ENCODE measurements at places on chromosomes 6 and 20. TPM values are rescaled to one million over a fixed set of nuclear protein-coding genes. Genes with fewer than 3 reads are reported as not detected.
A peak's percentile ranks its signal among the peaks of the same experiment; 100 is the strongest.

GRCh38 chr20:2713285-2713684 is 20.7 kb downstream of the EBF4 start:
- no peak for DNase-seq

POU5F1 gene
- total RNA-seq = 1.0 TPM

DNA sequence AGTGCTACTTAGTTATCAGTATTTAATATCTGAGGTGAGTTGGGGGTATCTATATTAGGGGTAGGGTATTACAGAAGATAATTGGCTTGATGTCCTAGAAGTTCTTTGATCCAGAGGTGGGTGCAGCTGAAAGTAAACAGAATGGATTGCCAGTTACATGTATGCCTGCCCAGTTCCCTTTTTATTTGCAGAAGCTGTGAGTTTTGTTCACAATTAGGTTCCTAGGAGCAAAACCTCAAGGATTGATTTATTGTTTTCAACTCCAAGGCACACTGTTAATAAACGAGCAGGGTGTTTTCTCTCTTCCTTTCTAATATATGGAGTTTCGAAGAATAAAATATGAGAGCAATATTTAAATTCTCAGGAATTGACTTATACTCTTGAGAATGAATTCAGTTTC is 129.0 kb downstream of the SULF2 start:
- DNase-seq = no peak

SS18L1 gene
- total RNA-seq = 8.0 TPM

BPIFA1 gene
- total RNA-seq = not detected

DNA sequence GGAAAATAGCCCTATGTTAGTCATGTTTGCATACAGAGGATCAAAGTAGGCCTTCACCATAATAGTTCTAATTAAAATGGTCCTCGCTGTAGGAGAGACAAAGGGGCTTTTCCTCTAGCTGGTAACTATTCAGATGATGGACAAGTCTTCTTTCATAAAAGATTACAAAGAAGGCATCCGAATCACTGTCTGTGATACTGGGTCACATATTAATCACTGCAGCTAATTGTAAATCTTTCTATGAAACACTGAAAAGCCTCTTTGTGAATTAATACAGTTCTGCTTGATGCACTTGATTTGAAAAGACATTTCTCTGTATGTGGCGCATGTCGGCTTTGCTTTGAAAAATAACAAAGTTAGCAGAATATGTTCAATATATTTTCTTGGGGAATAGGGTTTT is 520.8 kb downstream of the KIF16B start:
- DNase-seq = no peak

- no peak for DNase-seq
Measured at GRCh38 chr20:50805349-50805684, 10.5 kb downstream of the BCAS4 start.

MYB gene
- total RNA-seq = 0.24 TPM

TCP11 gene
- total RNA-seq = not detected

RBPJL gene
- not detected for total RNA-seq

- peak; percentile 81 for DNase-seq
Measured at GRCh38 chr20:19692685-19693119, 65.4 kb upstream of the RIN2 start.

DNA sequence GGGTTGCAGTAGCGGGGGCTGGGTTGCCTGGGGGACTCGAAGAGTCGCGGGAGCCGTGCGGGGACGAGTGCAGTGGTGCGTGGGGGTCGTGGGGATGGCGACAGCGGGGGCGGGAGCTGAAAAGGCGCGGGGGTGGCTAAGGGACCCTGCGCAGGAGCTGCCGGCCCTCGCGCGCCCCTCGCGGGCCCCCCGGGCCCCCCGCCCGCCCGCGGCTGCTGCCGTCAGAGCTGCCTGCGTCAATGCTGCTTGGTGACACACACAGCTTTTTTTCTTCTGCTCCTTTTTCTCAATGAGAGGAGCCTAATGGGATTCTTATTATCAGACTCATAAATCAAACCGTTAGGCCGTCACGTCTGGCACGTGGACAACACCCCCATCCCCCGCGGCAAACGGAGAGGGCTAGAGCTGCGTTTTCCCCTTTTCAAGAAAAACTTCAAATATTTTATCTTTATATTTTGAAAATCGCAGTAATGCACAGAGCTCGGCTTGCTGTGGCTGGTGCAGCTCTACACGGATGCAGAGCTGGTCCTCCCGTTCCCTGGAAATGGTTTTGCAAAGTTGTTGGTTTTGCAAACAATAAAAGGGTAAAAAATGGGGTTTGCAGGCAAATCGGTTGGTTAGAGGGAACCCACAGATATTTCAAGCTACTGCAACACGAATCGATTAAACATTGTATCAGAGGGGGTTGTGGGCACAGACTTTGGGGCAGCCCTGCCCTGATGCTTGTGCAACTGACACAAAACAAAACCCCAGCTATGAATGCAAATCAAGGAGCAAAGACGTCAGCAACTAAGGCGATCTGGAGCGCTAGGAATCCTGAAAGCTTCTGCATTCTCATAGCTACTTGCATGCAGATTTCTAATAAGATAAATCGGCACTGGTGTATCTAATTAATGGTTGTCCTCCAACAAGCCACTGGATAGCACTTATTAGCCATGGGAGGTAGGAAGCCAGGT is 161.4 kb downstream of the TBXT start:
- DNase-seq = no peak

CHRNA4 gene
- 0.16 TPM for total RNA-seq

PROKR2 gene
- not detected for total RNA-seq

- DNase-seq = no peak
Measured at GRCh38 chr6:112501705-112502104, 154.6 kb downstream of the RFPL4B start.
